ENCODE measurements at places on chromosomes 11 and 22.

- DNase-seq = no peak
Observed at GRCh38 chr11:124970925-124971324, 16.9 kb downstream of the CCDC15 start.

GRCh38 chr11:45805305-45806071, 539 bp downstream of the SLC35C1 start:
- peak; percentile 26 for DNase-seq

GRCh38 chr11:85127349-85127748, 499.8 kb downstream of the DLG2 start:
- no peak for DNase-seq

DNA sequence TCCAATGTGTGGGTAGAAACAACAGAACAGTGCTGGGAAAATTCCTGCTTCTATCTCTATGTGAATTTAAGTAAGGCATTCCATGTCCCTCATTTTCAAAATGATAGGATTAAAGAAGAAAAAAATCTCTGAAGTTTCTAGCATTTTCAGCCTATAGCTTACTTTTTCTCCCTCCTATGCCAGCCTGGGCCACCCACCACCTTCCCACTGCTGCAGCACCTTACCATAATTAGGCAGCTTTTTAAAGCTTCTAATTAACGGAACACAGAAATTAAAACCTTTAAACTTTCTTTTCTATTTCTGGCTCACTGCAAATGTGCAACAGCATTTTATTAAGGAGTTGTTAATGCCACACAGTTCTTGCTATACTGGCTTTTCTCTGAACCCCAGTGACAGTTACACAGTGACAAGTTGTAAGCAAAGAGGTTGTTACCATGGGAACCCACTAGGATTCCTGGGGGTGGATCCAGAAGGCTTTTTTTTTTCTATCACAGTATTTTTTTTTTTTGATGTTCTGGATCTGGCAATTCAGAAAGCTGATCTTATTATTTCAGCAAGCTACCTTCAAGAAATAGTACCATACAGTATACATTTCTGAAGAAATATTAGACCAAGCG, 20.2 kb downstream of the CELF1 start:
- DNase-seq = peak; percentile 67

GRCh38 chr11:81707881-81708280, 1025.8 kb downstream of the FAM181B start:
- no peak for DNase-seq
